ENCODE measurements at places on chromosomes 1 and 21.

GRCh38 chr1:82836973-82837680 is 1036.4 kb downstream of the ADGRL2 start:
- DNase-seq, result no peak

DNA sequence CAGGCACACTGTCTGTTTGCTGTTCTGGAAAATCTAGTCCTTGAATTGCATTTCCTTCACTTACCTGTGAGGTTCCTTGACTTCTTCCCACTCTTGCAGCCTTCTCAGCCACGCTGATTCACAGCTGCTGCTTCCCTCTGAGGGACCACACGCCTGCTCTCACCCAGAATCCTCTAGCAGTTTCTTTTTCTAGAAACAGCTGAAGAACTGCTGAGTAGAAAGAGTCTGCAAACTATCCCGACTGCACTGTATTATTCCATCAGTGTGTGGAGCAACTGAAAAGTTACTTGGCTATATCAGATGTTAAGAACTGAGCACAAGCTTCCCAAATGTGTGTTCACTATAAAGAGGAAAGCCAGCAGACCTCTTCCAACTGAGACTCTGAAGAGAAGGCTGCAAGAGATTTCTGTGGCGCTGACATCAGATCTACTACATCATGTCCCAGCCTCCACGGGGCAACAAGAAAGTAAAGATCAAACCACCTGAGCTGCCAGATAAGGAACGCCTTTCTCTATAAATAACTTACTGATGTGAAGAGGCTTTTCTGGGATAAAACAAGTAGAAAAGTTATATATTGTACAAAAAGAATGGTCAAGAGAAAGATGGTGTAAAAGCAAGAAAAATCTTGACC is 226.6 kb downstream of the RERE start:
- peak; percentile 33 for DNase-seq

DNA sequence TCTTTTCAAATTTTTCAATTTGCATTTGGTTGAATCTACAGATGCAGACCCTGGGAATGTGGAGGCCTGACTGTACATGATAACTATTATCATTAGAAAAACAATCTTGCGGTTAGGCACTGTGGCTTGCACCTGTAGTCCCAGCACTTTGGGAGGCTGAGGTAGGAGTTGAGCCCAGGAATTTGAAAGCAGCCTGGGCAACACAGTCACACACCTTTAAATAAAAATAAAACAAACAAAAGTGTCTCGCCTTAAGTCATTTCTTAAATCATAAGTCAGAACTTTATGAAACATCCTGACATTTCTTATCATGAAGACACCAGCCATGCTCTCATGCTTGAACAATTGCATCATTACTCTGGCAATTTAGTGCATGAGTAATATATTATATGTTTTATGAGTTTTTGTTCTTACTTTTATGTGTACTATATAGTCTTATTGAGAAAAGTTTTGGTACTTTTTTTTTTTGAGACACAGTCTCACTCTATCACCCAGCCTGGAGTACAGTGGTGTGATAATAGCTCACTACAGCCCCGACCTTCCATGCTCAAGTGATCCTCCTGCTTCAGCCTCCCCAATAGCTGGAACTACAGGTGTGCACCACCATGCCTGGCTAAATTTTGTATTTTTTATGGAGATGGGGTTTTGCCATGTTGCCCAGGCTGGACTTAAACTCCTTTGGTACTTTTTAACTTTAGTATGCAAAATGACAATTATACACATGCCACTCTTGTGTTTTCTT is 7.8 kb downstream of the TBX19 start:
- peak; percentile 35 for DNase-seq

- no peak for DNase-seq
Observed at GRCh38 chr1:193762236-193762635, 575.8 kb upstream of the B3GALT2 start.

DNA sequence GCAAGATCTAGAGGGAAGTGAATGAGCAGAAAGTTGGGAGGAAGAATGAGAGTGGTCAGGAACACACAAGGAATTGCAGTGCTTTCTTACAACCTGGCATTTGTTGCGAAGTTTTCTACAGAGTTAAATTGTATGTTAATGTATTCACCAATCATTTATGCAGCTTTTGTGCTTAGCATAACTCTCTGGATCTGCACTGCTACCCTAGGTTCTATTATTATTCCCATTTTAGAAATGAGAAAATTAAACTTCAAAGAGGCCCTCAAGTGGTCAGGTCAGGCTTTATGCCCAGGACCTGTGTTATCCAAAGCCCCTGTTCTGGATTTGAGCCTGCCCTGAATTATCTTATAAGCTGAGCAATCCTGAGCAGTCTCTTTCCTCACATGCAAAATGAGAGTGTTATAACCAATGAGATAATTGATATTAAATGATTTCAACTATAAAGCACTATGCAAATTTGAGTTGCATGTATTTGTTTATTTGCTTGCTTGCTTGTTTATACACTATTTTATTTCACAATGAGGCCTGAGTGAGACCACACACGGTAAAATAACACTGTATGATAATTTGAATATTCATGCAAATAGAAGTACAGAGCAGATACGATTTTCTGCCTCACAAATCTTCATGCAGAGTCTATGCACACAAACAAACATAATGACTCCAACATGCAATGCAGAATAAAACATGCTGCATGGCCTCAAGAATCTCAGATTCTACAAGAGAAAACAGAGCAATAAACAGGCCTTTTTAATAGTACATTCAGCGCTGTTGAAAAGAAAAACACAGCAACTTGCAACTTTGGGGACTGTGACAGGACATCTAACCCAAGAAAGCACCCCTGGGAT is 323.0 kb downstream of the PLPP3 start:
- DNase-seq, result no peak

GRCh38 chr1:234584926-234585325 is 25.1 kb downstream of the IRF2BP2 start:
- DNase-seq, result no peak

DNA sequence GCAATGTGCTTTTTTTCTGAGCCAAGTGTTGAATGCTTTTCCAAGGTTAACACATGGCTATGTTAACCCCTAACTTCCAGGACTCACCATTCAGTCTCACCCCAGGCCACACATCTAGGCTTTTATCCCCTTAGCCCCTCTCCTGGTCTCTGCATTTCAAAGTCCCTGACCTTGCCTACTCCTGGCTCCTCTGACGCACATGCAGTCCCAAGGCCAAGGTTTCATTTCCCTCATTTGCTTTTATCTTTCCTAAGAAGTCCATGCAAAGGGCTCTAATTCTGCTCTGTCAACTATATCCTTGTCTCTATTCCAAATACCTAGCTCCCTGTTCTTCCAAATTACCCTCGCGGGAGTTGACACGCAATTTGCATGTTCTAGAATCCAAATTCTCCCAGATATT is 25.4 kb downstream of the SLC30A10 start:
- no peak for DNase-seq

DNA sequence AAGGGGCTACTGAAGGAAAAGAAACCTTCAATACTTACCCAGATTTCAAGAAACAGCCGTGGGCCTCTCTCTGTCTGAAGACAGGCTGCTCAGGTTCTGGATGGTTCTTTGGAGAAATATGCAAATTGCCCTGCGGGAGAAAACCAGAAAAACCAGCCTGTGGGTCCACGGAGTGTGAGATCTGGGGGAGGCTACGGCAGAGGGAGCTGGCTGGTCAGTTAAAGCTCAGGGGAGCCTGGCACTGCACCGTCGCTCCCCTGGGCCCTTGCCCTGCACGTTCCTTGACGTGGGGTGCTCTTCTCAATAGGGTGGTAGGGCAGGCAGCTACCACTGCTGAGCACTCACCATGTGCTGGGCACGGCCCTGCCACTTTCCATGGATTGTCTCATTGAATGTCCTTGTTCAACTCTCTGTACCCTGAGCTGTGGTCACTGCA is 12.7 kb downstream of the TMCO4 start:
- no peak for DNase-seq

DNA sequence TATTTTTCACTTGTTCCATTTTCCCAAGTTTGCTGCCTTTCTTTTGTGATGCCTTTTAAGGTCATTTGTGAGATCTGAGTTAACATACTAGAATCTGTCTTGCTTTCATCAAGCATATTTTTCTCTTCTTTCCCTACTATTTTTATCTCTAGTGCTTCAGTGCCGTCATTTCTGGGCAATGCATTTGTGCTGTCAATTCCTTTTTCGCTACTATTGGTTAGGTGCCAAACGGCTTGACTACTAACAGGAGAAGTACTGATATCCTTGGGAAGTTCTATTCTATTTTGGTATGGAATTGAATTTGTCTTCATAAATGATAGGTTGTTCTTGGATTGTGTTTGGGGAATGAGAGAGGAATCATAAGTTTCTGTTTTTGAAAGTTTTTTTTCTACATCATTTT is 42.2 kb downstream of the LRRC53 start:
- DNase-seq, result no peak

GRCh38 chr1:217078078-217078690 is 355.0 kb upstream of the ESRRG start:
- DNase-seq, result no peak

- no peak for DNase-seq
Observed at GRCh38 chr1:67676287-67676686, 8.7 kb upstream of the GADD45A start.

GRCh38 chr1:2284932-2285331 is 56.8 kb downstream of the SKI start:
- DNase-seq, result no peak

GRCh38 chr1:248136811-248137210 is 8.1 kb upstream of the OR2M5 start:
- DNase-seq, result no peak

- peak; percentile 93 for DNase-seq
Observed at GRCh38 chr1:153355445-153356071, 2.1 kb upstream of the S100A9 start.

DNA sequence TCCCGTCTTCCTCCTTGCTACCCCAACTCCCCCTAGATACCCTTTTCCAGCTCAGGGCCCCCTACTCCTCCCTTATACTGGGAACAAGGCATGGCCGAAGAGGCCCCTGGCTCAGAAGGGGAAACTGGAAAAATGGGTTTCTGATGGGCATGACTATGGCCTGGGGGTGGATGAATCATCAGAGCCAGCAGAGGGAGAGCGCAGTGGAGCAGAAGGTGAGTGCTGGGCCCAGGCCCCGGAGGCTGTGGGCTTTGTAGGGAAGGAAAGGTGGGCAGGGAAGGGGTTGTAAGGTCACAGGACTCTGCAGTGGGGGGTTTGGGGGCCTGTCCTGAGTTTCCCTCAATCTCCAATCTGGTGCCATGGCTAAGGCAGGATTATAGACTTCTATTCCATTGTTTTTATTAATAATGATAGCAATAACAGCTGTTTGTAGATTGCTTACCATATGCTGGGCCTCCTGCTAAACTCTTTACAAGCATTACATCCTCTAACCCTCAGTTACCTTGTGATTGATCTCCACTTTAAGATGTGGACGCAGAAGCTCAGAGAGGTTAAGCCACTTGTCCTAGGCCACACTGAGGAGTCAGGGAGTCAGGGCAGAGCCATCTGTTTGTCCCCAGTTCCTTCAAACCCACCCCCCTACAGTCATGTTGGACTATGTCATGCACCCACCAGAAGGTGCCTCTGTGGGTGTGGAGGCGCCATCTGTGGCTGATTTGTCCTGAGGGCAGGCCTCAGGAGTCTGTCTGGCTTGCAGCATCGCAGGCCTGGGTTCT is 36.2 kb upstream of the ZNF362 start:
- DNase-seq, result no peak

DNA sequence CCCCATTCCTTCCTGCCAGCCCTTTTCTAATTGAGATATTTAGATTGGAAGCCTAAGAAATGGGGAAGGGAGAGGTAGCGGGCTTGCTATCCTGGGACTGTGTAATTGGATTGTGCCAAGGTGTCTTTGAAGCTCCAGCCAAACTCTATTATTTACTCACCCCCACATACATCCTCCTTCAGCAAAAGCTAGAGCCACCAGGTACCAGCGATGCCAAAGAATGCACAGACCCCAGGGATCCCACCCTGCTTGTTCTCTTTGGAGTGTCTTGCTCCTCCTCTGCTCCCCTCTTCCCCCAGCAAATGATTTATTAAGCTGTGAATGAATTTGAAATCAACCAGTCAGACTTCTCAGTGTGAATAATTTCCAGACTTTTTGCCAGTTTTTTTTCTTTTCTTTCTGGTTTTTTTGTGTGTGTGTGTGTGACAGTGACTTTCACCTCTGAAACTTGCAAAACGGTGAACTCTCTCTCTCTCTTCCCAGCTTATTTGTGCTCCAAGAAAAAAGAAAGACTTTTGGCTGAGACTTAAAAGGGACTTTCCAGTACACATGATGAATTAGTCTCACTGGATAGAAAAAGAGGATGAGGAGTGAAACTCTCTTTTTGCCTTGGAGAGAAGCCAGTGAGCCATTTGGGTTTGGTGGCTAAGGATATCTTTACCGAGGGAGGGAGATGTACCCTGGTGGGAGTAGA is 1.8 kb downstream of the VASH2 start:
- no peak for DNase-seq

DNA sequence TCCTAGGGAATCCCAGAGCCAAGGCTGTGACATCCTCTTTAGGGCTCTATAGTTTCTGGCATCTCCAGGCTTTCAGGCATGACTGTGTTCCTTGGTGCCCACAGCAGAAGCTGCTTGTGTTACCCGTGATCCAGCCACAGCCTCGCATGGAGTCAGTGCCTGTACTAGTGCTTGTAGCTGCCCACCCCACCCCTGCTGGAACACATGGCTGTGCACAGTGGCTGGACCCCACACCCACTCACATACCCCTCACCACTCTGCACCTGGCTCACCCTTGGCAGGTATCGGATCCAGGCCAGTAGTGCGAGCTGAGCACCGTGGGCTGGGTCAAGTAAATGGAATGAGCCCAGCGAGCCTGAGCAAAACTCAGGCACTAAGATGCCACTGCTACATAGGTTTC is 934.7 kb upstream of the PRMT6 start:
- DNase-seq, result no peak

- DNase-seq, result peak; percentile 93
Observed at GRCh38 chr1:35544976-35545375, 12.2 kb downstream of the KIAA0319L start.

GRCh38 chr1:227732586-227733308 is 2.4 kb downstream of the JMJD4 start:
- DNase-seq, result no peak

- peak; percentile 3 for DNase-seq
Observed at GRCh38 chr1:82464362-82465001, 663.7 kb downstream of the ADGRL2 start.

- DNase-seq, result peak; percentile 86
Observed at GRCh38 chr1:68291688-68292384, 59.5 kb upstream of the WLS start.

All from hematopoietic multipotent progenitor cell treated with erythropoietin and hydrocortisone succinate and interleukin-3 and kit ligand, for 4 days (in vitro differentiated cells).